ENCODE measurements at places on chromosomes 1 and 21.
A peak's percentile ranks its signal among the peaks of the same experiment; 100 is the strongest.

DNA sequence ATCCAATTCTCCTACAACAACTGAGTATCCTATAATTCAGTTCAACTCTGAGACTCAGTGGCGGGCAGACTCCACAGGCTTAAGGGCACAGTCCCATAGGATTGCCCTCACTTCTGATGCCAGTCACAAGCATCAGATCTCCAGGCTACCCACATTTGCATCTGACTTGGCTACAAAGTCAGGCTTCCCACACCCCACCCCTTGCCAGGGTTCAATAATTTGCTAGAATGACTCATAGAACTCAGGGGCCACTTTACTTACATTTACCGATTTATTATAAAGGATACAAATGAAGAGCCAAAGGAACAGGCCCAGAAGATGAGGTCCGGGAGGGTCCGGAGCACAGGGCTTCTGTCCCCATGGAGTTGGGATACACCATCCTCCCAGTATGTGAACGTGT, 36.0 kb upstream of the SLAMF9 start:
- no peak for DNase-seq

- DNase-seq: no peak
These were observed 52.0 kb downstream of the LAMC2 start for GRCh38 chr1:183238071-183238470.

DNA sequence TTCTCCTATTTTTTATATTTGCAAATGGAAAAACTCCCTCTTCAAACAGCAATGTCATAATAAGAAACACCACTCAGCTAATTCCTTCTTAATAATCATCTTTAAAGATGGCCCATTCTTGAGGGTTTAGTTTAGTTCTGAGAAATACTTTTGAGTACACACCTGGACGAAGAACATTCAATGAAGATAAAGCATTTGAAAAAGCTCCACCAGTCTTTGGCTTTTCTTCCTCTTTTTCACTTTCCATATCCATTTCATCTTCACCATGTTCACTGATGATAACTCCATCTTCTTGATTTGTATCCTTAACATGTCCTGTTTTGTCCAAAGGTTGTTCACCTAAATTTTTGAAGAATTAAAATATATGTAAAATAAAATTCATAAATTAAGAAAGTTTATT, 7.4 kb downstream of the PAXBP1 start:
- DNase-seq: no peak

- no peak for DNase-seq
These were observed 29.4 kb downstream of the SPSB1 start for GRCh38 chr1:9321986-9322660.

- peak; percentile 15 for DNase-seq
These were observed 55.8 kb downstream of the CCDC30 start for GRCh38 chr1:42518908-42519307.

GRCh38 chr1:165876121-165876520, 48.7 kb downstream of the UCK2 start:
- DNase-seq: peak; percentile 56

- DNase-seq: no peak
These were observed 64.6 kb upstream of the CLDN14 start for GRCh38 chr21:36544545-36544944.

- no peak for DNase-seq
These were observed 11.6 kb upstream of the SERBP1 start for GRCh38 chr1:67441739-67442281.

- DNase-seq: no peak
These were observed 356.5 kb upstream of the PTBP2 start for GRCh38 chr1:96365076-96365475.

- DNase-seq: no peak
These were observed 96.3 kb downstream of the ST3GAL3 start for GRCh38 chr1:43803646-43804045.

DNA sequence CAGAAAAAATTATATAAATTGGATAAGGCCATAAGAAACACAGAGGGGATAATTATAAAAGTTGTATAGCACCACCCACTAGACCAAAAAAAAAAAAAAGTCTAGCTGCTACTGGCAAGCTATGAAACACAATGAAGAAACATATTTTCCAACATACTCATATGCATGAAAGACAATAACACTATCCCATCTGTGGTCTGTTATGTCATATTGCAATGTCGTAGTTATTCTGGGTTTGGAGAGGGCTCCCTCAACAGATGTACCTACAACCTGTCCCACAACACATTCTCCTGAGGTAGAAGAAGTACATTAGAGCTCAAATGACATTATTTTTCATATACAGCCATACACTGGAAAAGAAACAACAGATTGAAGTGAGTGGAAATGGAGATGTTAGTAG, 517.6 kb upstream of the ADGRL4 start:
- no peak for DNase-seq

DNA sequence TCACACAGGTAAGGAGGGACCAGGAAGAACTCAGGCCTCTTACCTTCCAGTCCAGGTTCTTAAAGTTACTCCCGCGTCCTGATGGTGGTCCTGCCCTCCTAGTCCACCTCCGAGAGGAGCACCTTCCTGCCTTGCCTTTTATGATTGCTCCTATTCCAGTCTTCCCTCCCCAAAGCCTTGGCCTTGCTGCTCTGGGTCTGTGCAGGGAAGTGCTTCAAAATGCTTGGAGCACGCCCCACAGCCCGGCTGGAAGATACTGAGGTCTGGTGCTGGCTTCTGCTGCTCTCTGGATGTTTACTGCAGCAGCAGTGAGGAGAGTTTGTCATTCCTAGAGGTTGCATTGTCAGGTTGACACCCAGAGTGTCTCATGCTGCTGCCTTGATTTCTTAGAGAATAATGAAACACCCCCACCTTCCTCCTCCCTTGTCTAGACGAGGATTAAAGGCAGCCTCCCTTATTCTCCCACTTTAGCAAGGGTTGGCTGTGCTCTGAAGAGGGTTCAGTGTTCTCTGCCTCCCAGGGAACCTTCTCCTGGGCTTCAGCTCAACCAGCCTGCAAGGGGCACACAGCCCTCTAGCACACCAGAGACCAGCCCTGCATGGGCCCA, 142.2 kb upstream of the CACNA1E start:
- DNase-seq: no peak

DNA sequence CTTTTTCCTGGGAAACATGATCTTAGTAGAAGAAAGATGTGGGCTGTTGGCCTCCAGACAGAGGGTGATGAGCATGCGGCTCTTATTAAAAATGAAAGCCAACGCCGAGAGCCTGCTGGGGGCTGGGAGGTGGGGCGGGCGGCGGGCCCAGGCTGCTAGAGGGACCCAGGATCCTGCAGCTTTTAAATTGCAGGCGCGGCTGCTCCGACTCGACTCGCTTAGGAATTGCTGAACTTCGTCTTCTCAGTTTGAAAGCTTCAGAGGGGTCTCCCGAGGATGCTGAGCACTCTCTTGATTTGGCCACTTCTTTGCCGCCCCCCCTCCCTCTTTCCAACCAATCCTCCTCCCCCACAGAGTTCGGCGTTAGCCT, 1.2 kb downstream of the AGPAT3 start:
- DNase-seq: peak; percentile 59

- no peak for DNase-seq
These were observed 1.2 kb upstream of the RWDD3 start for GRCh38 chr1:95232646-95233318.

DNA sequence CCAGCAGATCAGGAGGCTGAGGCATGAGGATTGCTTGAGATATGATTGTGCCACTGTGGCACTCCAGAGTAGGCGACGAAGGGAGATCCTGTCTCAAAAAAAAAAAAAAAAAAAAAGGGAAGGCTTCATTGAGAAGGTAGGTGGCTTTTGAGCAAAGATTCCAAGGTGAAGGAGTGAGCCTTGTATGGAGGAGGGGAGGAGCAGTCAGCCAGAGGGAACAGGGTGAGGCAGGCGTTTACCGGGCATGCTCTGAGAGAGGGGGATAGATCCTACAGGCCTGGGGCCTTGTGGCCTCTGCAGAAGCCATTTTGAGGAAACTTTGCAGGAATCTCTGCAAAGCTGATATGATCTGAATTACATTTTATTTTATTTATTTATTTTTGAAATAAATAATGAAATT, 5.1 kb upstream of the HDAC1 start:
- no peak for DNase-seq

GRCh38 chr21:34345892-34346291, 17.9 kb upstream of the KCNE2 start:
- DNase-seq: no peak

DNA sequence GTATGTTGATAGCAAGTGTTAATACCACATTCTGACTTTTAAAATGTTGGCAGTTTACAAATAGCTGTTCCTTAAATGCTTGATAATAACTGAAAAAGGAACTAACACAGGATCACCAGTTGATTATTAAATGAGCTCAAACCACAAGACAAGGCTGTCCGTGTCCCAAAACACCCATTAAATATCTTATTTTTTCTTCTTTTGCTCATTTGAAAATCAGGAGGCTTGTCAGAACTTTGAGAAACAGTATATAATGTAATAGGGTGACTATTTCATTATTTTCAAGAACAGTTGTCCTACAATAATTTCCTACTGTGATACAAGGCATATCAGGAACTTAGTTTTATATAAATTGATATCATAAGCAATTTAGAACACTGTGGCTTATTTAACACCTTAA, 2.7 kb downstream of the CDKN2C start:
- no peak for DNase-seq

DNA sequence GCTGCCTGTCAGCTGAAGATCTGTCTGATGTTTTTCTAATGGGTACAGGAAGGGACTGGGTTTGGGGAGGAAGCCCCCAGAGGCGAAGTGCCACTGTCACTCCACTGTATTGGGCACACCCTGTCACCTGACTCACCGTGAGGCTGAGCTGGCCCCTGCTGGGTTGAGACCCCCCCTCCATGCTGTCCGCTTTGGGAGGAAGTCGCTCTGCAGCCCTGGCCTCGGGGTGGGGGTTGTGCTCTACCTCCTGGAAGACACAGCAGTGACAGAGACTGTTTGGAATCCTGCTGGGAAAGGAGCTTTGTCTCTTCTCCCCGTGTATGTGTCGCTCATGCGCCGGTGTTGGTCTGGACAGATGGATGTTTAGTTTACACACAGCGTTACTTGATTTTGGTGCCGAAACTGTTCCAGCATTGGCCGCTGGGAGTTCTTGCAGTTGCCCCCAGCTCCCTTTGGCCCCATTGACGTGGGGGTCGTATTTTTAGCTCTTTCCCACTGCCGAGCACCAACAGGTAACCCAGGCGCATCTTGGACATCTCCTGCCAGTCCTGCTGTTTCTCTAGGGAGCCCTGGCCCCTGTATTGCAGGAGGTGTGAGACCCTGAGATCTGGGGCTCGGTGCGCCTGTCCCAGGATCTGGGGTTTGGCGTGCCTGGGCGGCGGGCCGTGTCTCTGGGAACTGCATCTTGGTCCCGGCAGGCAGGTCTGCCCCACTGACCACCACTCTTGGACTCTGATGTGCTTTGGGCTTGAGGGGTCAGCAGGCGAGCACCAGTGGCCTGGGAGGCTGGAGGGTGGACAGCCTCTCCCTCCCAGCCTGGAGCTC, 30.3 kb downstream of the SLX9 start:
- peak; percentile 36 for DNase-seq

GRCh38 chr1:200714504-200715187, 24.0 kb upstream of the CAMSAP2 start:
- DNase-seq: no peak

DNA sequence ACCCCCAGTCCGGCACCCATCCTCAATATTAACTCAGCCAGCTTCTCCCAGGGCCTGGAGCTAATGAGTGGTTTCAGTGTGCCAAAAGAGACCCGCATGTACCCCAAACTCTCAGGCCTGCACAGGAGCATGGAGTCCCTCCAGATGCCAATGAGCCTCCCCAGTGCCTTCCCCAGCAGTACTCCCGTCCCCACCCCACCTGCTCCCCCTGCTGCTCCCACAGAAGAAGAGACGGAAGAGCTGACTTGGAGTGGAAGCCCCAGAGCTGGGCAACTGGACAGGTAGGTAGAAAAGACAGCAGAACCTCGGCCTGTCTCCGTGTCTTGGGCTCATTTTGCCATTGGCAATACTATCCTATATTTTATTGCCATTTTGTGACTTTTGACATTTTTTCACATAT, 45.4 kb upstream of the IPO9 start:
- no peak for DNase-seq

DNA sequence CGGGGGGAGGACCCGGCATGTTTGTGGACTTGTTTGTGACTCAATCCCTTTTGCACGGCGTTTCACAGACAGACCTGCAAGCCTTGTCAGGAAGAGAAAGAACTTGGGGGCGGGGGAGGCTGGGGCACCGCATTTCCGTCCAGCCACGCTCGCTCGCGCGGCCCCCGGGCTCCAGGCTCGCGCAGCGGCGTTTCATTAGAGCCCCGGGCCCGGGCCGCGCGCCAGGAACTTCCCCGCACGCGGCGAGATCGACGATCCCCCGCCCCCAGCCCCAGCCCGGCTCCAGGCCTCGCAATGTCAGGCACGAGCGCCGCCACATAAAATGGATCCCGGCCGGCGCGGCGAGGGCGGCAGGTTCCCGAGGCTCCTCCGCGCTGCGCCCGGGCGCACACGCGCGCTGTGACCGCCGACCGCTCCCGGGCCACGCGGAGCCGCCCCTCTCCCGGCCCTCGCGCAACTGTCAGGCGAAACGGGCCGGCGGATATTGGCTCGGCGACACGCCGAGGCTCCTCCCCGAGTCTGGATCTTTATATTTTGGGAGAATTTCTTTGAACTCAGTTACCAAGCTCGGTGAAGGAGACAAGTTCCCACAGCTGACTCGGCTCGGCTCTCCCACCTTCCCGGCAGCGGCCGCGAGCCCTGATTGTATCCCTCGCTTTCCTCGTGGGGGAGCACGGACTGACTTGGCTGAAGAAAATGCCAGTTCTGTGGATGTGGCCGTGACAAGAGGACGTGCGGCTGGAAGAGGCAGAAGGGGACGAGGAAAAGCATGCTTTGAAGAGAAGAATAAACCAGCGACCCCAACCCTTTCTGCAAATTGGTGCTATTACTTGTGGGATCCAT, at the start of gene KIF26B:
Gene KIF26B (plus strand): TSS at position 557 of the 843 bp plus-strand sequence. CDS start 440 bp downstream, outside the sequence.
- peak; percentile 69 for DNase-seq

DNA sequence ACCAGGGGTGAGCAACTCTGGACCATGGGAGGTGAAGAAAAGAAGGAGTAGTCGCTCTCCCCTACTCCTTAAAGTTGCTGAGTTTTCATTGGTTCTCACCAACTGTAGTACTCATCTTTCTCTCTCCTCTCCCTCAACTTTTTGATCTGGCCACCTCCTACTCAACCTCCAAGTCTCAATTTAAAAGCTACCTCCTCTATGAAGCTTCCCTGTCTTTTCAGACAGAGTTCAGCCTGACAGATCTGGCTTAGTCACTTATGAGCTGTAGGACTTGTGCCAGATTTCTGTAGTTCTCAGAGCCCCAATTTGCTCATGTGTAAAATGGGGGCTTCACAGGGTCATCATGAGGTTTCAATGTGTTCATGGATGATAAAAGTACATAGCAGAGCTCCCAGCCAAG, 34.5 kb upstream of the HTR1D start:
- DNase-seq: no peak

DNA sequence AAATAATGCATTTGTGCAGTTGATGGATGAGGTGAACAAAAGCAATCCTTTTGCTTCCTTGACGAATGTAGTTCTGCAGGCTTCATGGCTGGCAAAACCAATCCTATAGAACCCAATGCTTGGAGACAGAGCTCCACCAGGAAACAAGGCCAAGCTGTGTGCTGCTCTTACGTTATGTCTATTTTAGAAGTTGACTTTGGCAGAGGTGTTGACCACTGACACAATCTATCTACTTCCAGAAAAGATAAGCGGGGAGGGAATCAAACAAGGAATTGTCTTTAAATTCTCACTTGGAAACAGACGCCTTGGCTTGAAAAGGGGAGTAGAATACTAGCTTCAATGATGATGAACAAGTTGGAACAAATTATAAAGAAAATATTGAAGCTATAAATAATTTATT, 211.2 kb downstream of the SETD4 start:
- DNase-seq: no peak
